ENCODE measurements at places on chromosomes 4 and X.
A peak's percentile ranks its signal among the peaks of the same experiment; 100 is the strongest.

GRCh38 chr4:67198727-67199126, 346.6 kb downstream of the CENPC start:
- DNase-seq, result peak; percentile 28

- DNase-seq, result no peak
Observed at GRCh38 chrX:148933881-148934280, 433.5 kb downstream of the AFF2 start.

GRCh38 chrX:25279510-25279909, 263.7 kb upstream of the ARX start:
- DNase-seq, result no peak

DNA sequence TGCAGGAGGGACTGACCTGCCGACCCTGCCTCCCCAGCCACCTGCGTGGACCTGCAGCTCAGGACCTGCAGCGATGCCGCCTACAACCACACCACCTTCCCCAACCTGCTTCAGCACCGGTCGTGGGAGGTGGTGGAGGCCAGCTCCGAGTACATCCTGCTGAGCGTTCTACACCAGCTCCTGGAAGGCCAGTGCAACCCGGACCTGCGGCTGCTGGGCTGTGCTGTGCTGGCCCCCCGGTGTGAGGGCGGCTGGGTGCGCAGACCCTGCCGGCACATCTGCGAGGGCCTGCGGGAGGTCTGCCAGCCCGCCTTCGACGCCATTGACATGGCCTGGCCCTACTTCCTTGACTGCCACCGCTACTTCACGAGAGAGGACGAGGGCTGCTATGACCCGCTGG, 8.5 kb downstream of the CPZ start:
- no peak for DNase-seq

GRCh38 chr4:176539785-176540175, 220.0 kb downstream of the SPCS3 start:
- no peak for DNase-seq

GRCh38 chr4:94743838-94744237, 13.9 kb upstream of the BMPR1B start:
- no peak for DNase-seq

- no peak for DNase-seq
Observed at GRCh38 chr4:41647383-41647782, 101.1 kb downstream of the PHOX2B start.

DNA sequence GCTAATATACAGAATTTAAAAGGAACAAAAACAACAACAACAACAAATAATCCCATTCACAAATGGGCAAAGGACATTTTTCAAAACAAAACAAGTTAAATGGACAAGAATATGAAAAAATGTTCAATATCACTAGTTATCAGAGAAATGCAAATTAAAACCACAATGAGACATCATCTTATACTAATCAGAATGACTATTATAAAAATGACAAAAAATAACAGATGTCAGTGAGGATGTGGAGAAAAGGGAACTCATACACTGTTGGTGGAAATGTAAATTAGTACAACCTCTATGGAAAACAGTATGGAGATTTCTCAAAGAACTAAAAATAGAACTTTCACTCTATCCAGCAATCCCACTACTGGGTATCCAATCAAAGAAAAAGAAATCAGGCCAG, 92.6 kb downstream of the KIT start:
- no peak for DNase-seq

DNA sequence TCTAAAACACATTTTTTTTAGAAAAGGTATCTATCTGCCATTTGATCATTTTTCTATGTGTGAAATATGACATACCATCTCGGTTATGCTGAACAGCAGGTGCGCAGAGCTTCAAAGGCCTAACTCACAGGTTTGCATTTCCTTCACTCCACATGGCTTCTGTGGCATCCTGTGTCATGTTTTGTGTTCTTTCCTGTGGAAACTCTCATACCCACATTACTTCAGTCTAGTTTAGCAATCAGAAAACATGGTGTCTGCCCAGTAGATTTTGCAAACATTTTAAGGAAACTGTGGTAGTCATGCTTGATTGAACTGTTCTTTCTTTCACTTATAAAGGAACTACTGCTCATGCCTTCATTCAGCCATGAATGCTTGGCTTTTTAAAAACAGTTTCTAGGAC, 11.3 kb upstream of the ARAP2 start:
- DNase-seq, result peak; percentile 97

DNA sequence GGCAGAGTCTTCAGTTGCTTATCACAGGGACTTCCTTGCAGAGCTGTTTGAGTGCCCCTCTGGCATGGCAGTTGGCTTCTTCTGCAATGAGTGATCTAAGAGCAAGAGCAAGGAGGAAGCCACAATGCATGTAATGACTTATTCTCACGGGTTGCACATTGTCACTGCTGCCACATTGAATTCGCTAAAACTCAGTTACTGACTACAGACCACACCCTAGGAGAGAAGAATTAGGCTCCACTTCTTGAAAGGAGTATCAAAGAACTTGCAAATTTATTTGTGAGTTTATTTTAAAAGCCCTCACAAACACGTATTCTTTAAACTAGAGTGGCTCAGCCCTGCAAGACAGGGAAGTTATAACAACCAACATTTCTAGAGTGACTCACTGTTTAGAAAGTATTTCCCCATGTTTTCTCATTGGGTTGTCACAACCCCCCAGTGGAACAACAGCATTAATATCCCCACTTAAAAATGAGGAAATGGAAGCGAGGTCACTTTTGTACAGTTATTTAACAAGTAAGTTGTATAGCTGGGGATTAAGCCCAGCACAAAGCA, 32.4 kb upstream of the RBPJ start:
- peak; percentile 97 for DNase-seq

GRCh38 chrX:31713120-31713519, 641.3 kb upstream of the FTHL17 start:
- no peak for DNase-seq

DNA sequence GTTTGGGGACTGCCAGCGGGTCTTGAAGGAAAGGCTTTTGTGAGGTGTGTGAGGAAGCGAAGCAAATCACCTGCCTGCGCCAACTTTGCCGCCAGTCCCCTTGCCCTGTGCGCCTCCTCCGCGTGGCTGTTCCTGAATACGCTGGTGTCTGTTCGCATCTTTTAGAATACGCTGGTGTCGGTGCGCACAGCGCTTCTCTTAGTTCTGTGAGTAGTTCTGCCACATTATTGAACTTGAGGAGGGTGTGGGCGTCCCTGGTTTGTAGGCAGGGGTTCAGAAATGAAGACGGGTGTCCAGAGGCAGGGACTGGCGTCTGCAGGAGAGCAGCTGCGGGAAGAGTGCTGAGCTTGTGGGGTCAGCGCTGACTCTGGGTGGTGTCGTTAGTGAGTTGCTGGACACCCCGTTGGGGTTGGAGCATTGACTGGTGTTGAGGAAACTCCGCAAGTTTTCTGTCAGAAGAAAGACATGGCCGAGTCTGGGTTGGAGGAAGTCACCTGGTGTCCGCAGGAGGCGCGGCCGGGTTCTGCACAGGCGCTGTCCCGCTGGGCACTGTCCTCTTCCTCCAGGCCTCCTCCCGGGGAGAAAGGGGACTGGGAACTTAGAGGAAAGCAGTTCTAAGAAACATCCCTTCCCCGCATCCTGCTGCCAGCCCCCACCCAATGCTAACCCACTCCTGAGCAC, 930 bp downstream of the ZNF718 start:
- peak; percentile 21 for DNase-seq

GRCh38 chrX:118508635-118509034, 13.0 kb downstream of the DOCK11 start:
- no peak for DNase-seq

- no peak for DNase-seq
Observed at GRCh38 chr4:134243742-134244713, 42.4 kb upstream of the PABPC4L start.

DNA sequence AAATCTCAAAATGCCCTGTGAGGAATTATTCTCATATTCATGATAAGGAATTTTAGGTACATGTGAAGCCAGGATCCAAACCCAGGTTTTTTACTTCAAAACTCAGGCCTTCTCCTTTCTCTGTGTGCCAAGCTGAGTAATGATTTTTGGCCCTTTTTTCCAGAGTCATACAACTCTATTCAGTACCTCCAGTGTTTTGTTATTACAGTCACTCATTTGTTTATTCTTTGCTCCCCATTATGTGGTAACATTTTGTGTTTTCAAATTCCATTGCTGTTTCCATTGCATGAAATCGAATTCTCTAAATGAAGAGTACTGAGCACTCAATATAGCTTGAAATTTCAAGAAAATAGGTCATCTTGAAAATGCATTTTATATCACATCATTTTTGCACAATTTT, 315.4 kb downstream of the NR3C2 start:
- no peak for DNase-seq

DNA sequence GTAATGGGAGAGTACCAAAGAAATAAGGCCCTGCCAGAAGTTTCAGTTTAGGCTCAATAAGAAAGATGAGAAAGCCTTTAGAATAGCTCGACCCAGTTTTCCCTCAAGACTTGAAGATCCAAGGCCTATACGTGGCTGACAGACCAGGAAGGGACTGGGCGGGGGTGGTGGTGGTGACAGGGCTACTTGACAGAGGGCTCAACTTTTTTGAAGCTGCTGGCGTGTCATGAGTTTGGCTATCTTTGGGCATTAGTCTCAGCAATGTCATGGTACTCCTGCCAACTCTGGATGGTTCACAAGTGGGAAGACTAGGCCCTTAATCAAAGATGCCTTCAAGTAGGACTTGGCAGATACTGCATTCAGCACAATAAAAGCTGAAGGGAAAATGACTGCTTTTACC, 100.1 kb upstream of the SCML1 start:
- no peak for DNase-seq

DNA sequence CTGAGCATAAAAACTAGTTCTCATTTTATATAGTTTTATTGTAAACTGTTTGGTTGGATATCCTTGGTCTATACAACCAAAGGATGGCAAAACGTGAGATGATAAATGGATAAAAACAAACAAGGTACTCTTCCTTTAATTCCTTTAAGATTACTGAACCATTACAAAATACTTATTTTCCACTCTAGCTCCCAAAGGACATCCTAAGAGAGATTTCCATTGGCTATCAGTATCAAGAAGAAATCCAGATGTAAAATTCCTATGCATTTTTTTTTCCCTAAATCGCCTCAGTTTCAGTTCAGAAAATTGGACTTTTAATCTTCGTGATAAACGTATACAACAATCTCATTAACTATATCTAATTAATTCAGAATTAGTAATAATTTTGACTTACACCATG, 2.3 kb downstream of the FBXL5 start:
- no peak for DNase-seq

DNA sequence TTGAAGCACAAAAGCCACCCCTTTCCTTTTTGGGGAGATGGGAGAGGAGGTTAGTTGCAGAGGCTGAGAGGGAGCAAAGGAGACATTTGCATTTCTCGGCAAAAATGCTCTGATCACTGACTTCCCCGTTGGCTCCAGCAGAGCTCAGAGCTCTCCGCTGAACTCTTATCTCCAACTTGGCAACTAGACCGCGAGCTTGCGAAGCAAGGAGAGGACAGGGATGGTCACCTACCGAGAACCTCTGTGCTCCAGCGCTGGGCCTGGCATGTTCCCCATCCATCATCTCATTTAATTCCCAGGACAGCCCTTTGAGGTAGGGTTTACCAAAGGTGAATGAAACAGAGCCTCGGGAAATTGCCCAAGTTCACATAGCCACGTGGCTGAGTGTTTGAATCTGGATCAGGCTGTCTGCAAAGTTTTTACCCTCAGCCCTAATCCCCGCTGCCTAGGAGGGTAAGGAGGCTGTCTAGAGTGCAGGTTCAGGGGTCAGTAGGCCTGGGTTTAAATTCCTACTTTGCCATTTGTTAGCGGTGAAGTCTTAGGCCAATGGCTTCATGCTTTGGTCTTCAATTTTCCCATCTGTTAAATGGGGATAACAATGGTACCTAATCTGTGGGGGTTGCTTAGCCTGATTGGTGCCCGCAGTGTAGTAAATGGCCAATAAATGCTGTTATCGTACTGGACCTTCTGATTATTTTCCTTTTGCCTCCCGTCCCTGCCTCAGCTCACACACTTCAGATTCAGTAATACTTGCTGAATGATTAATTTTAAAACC, 3.8 kb upstream of the CITED1 start:
- no peak for DNase-seq

DNA sequence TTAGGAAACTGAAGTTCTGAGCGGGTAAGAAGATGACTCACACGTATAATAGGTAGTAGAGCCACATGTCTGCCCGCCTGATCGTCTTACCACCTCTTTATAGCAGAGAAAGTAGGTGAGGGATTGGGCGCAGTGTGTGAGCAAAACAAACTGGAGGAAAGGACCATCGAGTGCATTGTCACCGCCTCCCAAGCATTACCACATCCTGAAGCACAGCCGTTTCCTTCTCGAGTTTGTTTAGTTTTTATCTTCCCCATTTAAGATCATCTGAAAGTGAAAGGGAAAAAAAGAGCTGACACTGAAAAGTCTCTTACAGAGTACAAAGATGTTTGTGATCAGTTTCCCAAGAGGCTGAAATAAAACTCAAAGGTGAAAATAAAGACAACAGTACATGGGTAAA, 14.8 kb downstream of the PDK3 start:
- DNase-seq, result peak; percentile 70

DNA sequence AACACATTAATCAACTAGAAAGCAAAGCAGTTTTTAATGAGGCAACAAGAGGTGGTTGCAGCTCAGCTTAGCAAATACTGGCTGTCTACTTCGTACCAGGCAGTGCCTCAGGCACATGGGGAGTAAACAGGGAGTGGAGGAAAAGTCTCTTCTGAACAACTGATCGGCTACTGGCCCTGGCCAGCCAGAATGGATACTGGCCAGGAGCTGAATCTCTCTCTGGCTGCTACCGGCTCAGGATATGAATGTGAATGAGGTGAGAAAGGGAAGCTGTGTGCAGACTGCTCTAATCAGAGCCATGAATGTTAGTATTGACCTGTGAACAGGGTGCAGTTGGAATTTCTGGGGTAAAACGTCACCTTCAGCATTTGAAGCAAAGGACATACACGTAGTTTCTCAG, 77.3 kb downstream of the STK32B start:
- DNase-seq, result no peak

DNA sequence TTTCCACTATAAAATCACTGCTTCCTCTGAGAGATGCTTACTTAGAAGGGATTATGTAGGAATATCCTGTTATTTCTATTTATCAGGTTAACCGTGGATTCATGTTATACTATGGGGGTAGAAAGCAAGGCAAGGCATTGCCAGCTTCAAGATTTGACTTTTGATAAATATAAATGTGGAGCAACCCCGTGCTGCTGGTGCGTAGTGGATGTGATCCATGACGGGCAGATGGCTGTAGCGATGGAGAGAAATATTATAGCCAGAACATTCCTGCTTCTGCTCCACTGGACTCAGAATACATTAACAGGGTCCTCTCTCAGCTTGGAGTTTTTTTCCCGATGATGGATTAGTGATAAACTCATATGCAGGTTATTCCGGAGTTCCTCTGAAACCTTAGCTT, 157.6 kb downstream of the TENM3 start:
- no peak for DNase-seq

DNA sequence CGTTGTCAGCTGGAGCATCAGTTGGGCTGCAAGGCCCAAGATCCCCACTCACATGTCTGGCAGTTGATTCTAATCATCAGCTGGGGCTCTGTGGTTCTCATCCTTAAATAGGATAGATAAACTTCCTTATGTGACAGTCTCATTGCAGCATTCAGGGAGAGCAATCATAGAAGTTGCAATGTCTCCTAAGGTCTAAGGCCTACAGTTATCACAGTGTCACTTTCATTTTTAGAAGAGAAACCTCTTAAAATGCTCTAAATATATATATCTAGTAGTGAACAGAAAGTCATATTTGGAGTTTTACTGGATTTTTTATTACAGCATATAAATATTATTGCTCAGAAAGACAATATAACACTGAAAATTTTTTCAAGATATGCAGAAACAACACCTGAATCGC, 226.0 kb upstream of the PPP1R2C start:
- no peak for DNase-seq

- no peak for DNase-seq
Observed at GRCh38 chr4:39937683-39938268, 39.9 kb downstream of the PDS5A start.

GRCh38 chrX:154540897-154541535, 5.6 kb downstream of the G6PD start:
- DNase-seq, result no peak

All from AML-193 (cell line).